ENCODE measurements at places on chromosomes 7 and 10.

DNA sequence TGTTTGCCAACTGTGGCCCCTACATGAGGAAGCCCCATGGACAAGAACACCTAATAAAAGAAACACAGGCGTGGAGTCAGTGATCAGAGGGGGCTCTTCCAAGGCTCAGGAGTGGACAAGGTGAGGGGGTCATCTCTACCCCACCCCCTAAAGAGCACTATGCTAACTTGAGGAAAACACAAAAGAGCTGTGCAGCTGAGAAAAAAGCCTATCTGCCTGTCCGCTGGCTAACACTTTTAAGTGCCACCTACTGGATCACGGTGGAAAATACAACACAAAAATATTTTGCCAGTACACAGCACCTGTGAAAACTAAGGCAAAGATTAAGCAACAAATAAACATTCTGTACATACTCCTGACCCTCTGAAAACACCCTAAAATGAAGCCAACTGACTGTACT, 53.1 kb upstream of the COBL start:
- DNase-seq, result no peak

DNA sequence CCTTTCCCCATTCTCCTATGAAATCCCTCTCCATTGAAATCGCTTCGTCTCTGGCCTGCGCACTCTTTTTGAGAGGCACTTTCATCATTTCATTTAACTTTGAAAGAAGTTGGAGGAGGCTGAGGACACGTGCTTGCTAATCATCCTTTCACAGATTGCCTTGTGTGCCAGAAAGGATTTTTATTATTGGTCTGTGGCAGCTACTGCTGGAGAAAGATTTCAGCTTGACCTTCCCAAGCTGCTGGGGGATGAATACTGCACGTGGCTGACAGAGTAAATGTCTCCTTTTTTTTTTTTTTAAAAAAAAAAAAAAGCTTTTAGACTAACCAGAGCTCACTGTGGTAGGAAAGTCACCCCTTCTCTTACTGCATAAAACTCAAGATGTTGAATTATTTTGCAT, 44.2 kb upstream of the KCNIP2 start:
- no peak for DNase-seq

GRCh38 chr7:132560825-132561529, 15.3 kb downstream of the PLXNA4 start:
- no peak for DNase-seq

- DNase-seq, result no peak
These were observed 102.3 kb upstream of the ARHGAP21 start for GRCh38 chr10:24826009-24826408.

GRCh38 chr7:138515001-138515528, 55.0 kb downstream of the TRIM24 start:
- no peak for DNase-seq

- no peak for DNase-seq
These were observed 179.2 kb upstream of the MBL2 start for GRCh38 chr10:52951824-52952223.

- DNase-seq, result no peak
These were observed 55.4 kb upstream of the RAB11FIP2 start for GRCh38 chr10:118102121-118102520.

DNA sequence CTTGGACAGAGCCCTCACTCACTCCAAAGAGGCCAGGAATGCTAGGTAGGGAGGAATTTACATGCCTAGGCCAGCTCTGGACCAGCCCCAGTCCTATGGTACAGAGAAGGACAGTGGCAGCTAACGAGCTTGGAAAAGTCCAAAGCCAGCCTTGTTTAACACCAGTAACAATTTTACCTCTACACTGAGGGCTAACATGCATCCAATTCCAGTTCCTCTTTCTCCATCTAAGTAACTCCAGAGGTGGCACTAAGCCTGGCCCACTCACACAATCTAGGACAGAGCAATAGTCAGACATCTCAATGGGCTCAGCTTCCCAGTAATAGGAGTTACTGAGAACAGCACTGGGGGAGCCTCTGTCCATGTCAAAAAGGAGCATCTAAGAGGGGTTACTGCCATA, 5.7 kb upstream of the LCOR start:
- DNase-seq, result no peak

GRCh38 chr7:144087230-144087629, 1.2 kb downstream of the OR2A12 start:
- no peak for DNase-seq

DNA sequence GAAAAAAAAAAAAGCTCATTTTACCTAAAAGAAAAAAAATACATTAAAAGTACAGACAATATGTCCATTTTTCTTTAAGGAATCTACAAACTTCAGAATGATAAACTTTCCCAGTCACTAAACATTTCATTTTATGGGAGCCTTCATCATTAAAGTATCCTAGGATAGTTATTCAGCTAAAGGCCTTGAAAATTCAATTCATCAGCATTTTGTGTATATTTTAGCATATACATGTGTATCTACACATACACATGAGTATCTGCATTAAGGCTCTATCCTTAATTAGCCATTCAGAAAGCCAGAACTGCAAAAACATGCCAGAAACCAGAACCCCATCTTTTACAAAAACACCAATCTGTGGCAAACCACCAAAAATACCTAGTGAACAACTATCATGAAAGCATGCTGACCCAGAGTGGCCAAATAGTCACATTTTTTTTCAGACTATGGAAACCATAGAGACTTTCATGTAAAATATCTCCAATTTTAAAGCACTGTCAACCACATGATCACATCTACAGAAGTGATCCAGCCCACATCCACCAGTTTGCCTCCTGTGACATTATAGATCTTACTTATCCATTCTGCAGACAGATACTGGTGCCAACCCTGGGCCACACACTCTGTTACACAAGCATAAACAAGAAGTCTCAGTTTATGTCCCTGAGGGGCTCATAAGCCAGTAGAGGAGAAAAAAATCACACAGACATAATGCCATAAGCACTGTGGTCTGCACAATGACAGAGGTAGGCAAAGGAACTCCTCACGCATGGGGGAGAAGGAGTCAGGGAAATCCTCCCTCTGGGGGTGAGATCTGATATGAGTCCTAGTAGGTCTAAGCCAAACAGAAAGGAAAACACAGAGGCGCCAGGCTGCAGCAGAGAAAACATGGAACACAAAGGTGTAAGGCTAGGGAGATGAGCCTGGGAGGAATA, 79.2 kb downstream of the SRPK2 start:
- no peak for DNase-seq

GRCh38 chr7:26399736-26400135, 108.1 kb downstream of the SNX10 start:
- no peak for DNase-seq

DNA sequence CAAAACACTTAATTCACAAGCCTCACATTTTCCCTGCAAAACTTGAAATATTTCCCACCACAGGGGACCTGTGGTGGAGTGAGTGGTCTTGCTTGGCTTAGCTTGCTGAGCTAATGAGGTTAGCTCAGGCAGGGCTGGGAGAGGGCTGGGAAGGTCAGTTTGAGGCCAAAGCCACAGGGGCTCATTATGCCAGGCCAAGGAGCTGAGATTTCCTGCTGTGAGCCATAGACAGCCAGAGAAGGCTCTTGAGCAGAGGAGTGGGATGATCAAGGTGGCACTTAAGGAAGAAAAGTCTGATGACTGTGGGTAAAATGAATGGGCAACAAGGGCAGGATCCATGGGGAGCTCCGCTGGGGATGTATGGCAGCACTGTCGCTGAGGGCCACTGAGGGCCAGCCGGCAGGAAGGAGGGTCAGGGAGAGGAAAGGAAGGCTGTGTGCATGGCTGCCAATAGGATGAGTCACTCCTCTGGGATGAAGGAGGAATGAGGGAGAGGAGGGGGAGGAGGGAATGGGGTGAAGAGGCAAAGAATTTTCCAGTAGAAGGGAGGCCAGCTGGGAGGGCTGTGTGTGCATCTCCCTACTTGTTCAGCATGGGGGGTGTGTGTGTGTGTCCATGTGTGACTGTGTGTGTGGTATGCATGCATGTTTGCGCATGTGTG, 18.7 kb upstream of the ZNF488 start:
- no peak for DNase-seq

GRCh38 chr10:30782537-30783461, 153.2 kb upstream of the LYZL2 start:
- DNase-seq, result no peak

GRCh38 chr7:7486362-7486761, 49.3 kb downstream of the COL28A1 start:
- DNase-seq, result no peak

GRCh38 chr10:114930320-114930719, 7.7 kb upstream of the TRUB1 start:
- DNase-seq, result no peak

DNA sequence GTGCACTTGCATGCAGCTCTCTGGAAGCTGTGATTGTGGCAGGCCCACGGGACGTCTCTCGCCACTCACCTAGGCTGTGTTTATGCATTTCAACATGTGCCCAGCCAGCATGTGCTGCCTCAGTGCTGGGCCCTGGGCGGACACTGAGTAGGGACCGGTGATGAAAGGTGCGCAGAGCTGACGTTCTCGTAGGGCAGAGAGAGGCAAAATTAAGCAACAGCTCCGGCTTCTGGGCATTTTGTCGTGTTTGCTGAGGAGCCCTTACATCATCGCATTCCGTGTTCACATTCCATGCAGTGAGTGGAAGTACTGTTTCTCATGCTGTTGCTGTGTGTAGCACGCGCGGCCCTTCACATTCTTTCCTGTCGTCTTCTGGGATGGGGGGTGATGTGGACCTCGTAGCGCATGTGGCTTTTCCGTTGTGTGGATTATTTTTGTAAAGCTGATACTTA, 50.5 kb downstream of the PRF1 start:
- DNase-seq, result no peak

DNA sequence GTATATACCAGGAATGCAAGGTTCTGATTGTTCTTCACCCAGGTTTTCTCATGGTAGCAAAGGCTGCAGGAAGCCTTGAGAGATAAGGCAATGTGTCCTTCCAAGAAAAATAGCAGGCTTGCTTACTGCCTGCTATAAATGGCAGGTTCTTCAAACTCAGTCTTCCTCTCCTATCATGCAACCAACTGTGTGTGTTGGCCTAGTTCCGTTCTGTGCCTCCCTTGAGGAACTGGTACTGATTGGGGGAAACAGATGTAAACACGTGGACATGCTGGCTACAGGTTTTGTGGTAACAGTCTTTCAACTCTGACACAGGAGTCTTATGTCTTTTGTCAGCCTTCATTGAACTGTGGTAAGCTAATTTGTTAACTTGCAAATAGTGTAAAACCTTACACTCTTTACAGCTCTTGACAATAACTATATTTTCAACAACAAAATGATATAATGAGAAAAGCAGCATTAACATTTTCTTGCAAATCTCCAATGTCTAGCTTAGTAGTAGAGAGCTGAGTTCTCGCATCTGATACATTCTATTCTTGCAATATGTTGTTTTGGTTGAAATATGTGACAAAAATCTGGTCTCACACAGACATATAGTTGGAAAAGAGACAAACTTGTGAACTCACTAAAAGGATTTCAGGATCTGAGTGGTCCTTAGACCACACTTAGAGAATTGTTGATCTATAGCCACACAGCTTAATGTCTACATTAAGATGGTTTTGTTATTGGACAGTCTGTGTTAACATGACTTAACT, 54.7 kb upstream of the LSM8 start:
- DNase-seq, result no peak

All from stimulated activated CD8-positive, alpha-beta memory T cell treated with anti-CD3 and anti-CD28 coated beads, Interleukin-7, amount 100 ng/mL, for 1 hour (primary cell).